Esophagus muscularis mucosa (tissue), 4 donors: ENCODE measurements at places on chromosomes 3 and 15.

DNA sequence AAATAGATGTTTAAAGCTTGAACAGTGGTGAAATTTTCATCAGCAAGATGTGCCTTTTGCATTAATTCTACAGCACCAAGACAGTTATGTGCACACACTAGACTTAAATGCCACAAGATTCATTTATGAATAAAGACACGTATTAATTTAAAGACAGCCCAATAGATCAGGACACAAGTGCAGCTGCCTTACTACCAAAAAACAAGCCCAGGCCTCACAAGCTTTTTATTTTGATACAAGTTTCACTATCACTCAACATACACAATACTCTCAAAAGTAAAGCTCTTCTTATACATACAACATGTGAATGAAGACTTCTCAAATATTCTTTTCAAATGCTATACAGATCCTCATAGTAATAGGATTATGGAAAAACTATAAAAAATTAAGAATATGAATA, 2.4 kb downstream of the ACAP2 start:
- no peak for DNase-seq

DNA sequence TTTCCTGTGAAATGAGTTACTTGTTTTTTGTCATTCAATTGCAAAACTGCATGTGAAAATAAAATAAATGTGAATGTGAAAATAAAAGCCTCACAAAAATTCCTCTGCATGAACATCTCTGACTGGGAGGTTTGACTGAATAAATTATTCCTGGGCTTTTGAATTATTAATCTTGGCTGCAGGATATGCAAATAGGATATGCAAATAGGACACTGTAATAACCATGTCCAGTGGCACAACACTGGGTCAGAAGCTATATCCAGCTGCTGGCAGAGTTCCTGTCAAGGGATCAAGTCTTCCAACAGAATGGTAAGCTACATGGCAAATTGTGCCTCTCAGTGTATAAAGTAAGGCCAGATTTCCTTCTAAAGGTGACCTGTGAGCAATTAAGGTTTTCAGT, at the start of gene SUCNR1:
Gene SUCNR1 (plus strand): TSS at position 246 of the 400 bp plus-strand sequence. CDS start 6,250 bp downstream, outside the sequence.
- DNase-seq, result no peak

GRCh38 chr3:123060054-123060453, 6.8 kb upstream of the PDIA5 start:
- DNase-seq, result no peak

GRCh38 chr3:12388185-12388584, 96.1 kb upstream of the TSEN2 start:
- no peak for DNase-seq

GRCh38 chr3:125110016-125110875, 54.4 kb upstream of the HEG1 start:
- peak; percentile 4 for DNase-seq

DNA sequence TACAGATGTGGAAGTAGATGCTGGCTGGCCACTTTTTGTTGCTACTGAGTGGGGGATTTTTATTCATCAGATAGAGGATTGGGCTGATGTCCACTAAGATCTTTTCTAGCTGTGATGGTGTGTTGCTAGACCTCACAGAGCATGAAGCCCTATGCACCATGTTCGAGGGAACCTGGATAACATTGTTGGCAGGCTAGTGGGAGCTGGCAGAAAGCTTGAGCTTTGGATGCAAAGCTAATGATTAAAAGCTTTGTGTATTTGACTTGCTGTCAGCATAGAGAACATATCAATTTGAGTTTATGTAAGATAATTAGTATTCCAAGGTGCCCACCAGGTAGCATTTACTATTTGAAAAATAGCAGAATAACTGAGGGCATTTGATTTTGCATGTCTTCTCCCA, 59.1 kb downstream of the ST6GAL1 start:
- DNase-seq, result no peak

DNA sequence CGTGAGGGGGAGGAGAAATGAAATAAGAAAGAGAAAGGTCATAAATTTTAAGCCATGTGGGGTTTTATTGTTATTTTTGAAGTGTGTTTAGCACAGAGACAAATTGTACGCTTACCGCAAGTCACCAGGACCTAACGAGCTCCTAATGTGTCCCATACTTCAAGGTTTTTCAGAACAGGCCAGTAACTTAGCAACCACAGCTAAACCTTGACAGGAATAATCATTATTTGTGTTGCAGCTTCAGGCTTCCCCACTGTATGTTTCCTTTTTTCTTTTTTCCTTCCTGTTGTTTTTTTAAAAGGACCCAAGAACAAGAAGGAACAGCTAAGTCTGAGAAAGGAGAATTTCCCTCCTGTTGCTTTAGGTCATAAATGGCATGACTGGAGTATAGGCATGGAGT, 160.8 kb downstream of the TUSC7 start:
- DNase-seq, result no peak
